ENCODE measurements at places on chromosomes 5 and 9. TPM values are rescaled to one million over a fixed set of nuclear protein-coding genes. Genes with fewer than 3 reads are reported as not detected.

The TAL2 gene
- total RNA-seq = 2.5 TPM

The PCDHGA1 gene
- total RNA-seq = 1.0 TPM

GRCh38 chr5:144329681-144330080 is 159.0 kb downstream of the KCTD16 start:
- no peak for DNase-seq
- no peaks in the 10 kb centered on the region for H3K27me3 ChIP-seq
- no peak overlapping the region for H3K4me3 ChIP-seq
- H3K27ac ChIP-seq = no peak overlapping the region
- H3K36me3 ChIP-seq = no peaks in the 10 kb centered on the region

DNA sequence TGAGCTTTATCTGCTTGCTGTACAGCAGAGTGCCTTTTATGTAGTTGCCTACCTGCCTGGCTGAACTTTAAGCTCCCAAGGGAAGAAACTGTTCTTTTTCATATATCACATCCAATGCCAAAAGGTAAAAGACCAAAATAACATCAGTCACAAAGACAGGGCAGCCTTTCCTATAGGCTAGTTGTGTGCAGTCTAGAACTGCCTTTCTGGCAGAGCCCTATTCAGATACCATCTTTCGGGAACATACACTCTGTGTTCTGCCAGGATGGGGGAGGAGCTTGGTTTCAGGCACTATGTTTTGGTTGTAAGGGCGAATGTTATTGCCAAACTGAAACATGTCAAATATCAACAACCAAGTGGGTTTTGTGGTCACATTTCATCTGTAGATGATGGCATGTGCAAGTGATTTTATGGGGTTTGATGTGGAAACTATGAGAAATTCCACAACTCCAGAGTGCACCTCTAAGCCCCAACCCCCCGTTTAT is 314.5 kb downstream of the ADGRV1 start:
- no peaks in the 10 kb centered on the region for H3K36me3 ChIP-seq
- no peaks in the 10 kb centered on the region for H3K27me3 ChIP-seq
- DNase-seq = no peak

The TEK gene
- total RNA-seq = 14.6 TPM

The IFNB1 gene
- total RNA-seq = not detected

- no peaks in the 10 kb centered on the region for H3K27me3 ChIP-seq
- DNase-seq = no peak
- H3K4me3 ChIP-seq = no peak overlapping the region
- H3K27ac ChIP-seq = no peak overlapping the region
- no peaks in the 10 kb centered on the region for H3K36me3 ChIP-seq
- H3K4me1 ChIP-seq = peaks cover 23% of the 10 kb centered on the region
Measured at GRCh38 chr5:33883482-33883881, 8.3 kb downstream of the ADAMTS12 start.

DNA sequence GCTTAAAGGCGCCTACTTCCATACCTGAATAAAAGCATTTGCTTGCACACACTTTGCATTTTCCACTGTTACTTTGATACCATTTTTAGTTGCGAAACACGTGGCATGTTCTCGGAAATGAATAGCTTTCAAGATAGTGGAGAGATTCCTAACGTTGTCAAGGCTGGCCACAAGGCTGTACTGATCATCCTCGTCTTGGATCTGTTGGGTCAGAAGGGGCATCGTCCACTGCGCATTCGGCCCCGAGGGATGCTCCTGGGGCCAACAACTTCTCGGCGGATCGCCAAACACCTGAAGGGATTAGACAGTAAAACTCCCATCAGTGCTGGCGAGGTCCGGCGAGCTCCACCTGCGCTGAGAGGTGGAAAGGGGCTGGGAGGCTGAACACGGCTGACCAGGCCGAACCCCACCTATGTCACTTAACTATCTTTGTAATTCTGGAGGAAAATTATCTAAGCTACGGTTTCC is 599 bp downstream of the RAD1 start:
- H3K27me3 ChIP-seq = no peaks in the 10 kb centered on the region
- H3K4me3 ChIP-seq = peak overlapping the region; percentile 81
- peaks cover 17% of the 10 kb centered on the region for H3K4me1 ChIP-seq
- peak overlapping the region; percentile 87 for H3K27ac ChIP-seq

- DNase-seq = peak; percentile 92
- no peak overlapping the region for H3K27ac ChIP-seq
- H3K36me3 ChIP-seq = no peaks in the 10 kb centered on the region
- peaks cover 8% of the 10 kb centered on the region for H3K4me1 ChIP-seq
- H3K4me3 ChIP-seq = no peak overlapping the region
- peaks cover 17% of the 10 kb centered on the region for H3K27me3 ChIP-seq
Measured at GRCh38 chr9:130997925-130998596, 10.9 kb upstream of the LAMC3 start.

GRCh38 chr5:107376546-107377276 is 294.0 kb downstream of the EFNA5 start:
- H3K4me1 ChIP-seq = peaks cover 35% of the 10 kb centered on the region
- peak overlapping the region; percentile 31 for H3K27ac ChIP-seq
- H3K4me3 ChIP-seq = no peak overlapping the region
- no peaks in the 10 kb centered on the region for H3K36me3 ChIP-seq
- DNase-seq = no peak
- H3K27me3 ChIP-seq = no peaks in the 10 kb centered on the region

DNA sequence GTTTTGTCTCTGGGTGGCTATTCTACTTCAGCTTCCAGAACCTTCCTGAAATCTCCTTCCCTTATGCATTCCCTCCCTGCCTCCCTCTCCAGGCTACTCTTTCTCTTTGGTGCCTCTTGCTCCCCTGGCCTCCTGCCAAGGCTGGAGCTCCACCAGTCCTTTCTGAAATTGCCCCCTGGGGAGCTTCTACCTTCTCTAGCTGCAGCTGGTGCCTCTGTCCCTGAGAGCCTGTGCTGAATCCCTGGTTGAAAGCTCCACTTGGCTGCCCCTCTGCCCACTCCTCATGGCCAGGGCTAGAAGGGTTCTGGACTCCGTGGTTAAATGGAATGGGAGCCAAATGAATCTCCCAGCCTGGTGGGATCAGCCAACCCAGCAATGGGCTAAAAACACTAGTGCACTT is 80.1 kb downstream of the COL15A1 start:
- no peaks in the 10 kb centered on the region for H3K36me3 ChIP-seq
- no peaks in the 10 kb centered on the region for H3K4me1 ChIP-seq
- no peak overlapping the region for H3K4me3 ChIP-seq
- no peak for DNase-seq
- no peak overlapping the region for H3K27ac ChIP-seq

- peaks cover 5% of the 10 kb centered on the region for H3K4me1 ChIP-seq
- H3K27me3 ChIP-seq = no peaks in the 10 kb centered on the region
- no peak overlapping the region for H3K27ac ChIP-seq
- DNase-seq = no peak
- no peaks in the 10 kb centered on the region for H3K36me3 ChIP-seq
Measured at GRCh38 chr5:122390694-122391093, 78.7 kb downstream of the SNCAIP start.

The RGS7BP gene
- 1.4 TPM for total RNA-seq

DNA sequence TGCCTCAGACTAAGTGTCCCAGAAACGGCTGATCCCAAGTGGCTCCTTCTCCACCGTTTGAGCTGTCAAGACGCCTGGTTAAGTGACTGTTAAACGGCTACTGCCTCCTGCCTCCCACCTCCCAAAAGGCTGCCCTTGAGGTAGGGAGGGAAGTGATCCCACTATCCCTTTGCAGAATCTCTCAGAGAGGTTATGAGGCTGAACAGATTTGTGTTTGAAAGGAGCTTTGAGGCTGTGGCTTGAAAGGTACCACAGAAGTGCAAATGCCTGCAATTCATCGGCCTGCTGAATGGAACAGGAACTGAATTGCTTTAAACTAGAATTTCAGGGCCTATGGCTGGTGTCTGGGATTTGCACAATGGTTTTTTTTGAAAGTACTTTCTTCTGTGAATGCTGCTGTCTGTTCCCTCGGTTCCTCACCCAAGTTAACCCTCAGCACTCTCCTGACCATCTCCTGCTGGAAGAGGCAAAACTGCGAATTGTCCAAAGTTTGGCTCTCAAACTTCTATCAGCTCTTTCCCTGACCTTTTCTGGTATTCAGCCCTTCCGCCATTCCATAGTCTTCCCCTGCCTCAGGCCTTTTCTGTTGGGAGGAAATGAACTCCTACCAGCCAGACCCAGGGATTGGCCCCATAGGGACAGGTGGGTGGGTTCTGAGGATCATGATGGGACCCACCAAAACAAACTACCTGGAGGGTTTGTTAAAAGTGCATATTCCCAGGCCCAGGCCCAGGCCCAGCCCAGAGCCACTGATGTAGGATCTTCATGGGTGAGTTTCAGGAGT is 453.3 kb downstream of the KDM4C start:
- H3K27ac ChIP-seq = no peak overlapping the region
- DNase-seq = no peak
- H3K36me3 ChIP-seq = no peaks in the 10 kb centered on the region
- no peaks in the 10 kb centered on the region for H3K27me3 ChIP-seq
- H3K4me3 ChIP-seq = no peak overlapping the region
- H3K4me1 ChIP-seq = peaks cover 9% of the 10 kb centered on the region

The SPINK13 gene
- not detected for total RNA-seq

The FGD3 gene
- total RNA-seq = 0.68 TPM

DNA sequence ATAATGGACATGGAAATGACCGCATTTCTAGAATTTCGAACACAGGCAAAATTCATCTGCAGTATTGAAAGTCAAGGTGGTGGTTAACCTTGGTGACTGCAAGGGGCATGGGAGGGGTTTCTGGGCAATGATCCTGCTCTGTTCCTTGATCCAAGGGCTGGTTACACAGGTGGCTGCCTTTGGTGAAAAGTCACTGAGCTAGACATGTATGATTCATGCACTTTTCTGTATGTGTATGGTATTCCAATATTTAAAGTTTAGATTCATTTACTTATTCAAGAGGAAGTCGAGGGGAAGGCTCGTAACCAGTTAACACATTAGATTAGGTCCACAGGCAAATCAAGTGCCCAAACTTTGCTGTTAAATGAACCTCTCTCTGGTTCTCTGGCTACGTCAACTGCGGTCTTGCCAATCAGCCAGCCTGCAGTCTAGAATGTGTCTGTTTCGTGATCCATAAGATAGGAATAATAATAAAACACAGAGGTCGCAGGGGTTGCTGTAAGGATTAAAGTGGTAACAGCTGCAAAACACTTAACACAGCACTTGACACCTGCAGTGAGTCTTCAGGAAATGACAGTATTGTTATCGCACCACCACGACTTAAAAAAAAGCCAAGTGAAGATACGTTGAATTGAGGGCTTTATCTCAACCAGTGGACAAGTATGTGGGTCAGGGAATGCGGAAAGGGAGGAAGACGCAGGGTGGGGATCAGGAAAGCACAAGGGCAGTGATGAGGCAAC is 92.5 kb downstream of the TLE1 start:
- DNase-seq = no peak
- no peaks in the 10 kb centered on the region for H3K27me3 ChIP-seq
- peaks cover 25% of the 10 kb centered on the region for H3K4me1 ChIP-seq
- peaks cover 10% of the 10 kb centered on the region for H3K36me3 ChIP-seq
- no peak overlapping the region for H3K4me3 ChIP-seq
- no peak overlapping the region for H3K27ac ChIP-seq

DNA sequence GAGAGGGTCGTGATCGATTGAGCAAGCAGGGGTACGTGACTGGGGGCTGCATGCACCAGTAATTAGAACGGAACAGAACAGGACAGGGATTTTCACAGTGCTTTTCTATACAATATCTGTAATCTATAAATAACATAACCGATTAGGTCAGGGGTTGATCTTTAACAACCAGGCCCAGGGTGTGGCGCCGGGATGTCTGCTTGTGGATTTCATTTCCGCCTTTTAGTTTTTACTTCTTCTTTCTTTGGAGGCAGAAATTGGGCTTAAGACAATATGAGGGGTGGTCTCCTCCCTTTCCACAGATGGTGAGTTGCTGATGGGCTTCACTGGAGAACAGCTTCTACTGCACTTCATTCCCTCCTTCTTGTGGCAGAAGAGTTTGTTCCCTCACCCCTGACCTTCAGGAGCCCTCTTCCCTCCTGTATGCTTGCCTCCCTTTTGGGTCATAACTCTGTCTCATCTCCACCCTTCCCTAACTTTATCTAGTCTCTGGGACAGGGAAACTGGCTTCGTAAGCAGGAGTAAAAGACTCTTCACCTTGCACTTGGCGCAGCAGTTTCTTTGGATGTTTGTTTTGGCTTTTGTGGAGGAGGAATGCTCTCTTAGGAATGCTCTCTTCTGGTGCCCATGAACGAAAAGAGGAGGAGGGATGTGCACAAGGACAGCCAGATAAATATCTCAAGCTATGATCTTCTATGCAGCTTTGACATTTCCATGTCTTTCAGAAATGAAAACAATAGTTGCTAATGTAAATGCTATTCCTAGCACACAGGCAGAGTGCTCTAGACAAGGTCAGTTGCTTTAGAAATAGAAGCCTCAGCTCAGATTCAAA is 139.8 kb upstream of the RPS23 start:
- H3K4me1 ChIP-seq = no peaks in the 10 kb centered on the region
- no peak overlapping the region for H3K4me3 ChIP-seq
- H3K36me3 ChIP-seq = no peaks in the 10 kb centered on the region
- no peaks in the 10 kb centered on the region for H3K27me3 ChIP-seq
- DNase-seq = no peak

The CNTFR gene
- total RNA-seq = 37.2 TPM

DNA sequence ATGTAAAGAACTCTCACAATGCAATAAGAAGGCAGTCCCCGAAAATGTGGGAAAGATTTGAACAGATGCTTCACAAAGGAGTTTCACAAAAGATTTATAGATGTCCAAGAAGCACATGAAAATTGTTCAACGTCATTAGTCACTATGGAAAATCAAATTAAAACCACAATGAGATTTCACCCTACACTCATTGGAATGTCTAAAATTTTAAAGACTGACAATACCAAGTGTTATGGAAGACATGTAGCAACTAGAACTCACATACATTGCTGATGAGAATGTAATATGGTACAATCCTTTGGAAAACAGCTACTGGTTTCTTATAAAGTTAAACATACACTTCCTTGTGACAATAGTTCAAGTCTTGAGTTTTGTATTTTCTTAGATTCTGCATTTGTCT is 11.0 kb upstream of the RECK start:
- no peak overlapping the region for H3K27ac ChIP-seq
- no peak overlapping the region for H3K4me3 ChIP-seq
- DNase-seq = no peak

The PALM2AKAP2 gene
- 3.9 TPM for total RNA-seq

GRCh38 chr9:114434878-114435311 is 47.1 kb upstream of the AKNA start:
- no peaks in the 10 kb centered on the region for H3K4me1 ChIP-seq
- peak; percentile 62 for DNase-seq
- no peak overlapping the region for H3K4me3 ChIP-seq
- no peak overlapping the region for H3K27ac ChIP-seq
- H3K36me3 ChIP-seq = no peaks in the 10 kb centered on the region

DNA sequence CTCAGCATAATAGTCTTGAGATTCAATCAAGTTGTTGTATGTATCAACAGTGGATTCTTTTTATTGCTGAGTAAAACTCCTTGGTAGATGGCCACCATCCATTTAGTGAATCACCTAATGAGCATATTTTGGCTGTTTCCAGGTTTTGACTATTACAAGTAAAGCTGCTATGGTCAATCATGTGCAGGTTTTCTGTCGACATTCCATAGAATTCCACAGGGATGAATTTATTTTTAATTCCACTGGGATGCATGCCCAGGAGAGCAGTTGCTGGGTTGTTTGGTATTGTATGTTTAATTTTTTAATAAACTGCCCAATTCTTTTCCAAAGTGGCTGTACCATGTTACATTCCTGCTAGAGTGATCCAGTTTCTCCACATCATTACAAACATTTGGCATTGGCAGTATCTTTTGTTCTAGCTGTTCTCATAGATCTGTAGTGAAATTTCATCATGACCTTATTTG is 10.5 kb upstream of the S1PR3 start:
- no peak overlapping the region for H3K4me3 ChIP-seq
- DNase-seq = no peak
- no peaks in the 10 kb centered on the region for H3K4me1 ChIP-seq
- no peaks in the 10 kb centered on the region for H3K27me3 ChIP-seq
- H3K36me3 ChIP-seq = no peaks in the 10 kb centered on the region

The FOXI1 gene
- total RNA-seq = not detected

All from neural progenitor cell (in vitro differentiated cells).